ENCODE measurements at places on chromosomes 2 and 18.

DNA sequence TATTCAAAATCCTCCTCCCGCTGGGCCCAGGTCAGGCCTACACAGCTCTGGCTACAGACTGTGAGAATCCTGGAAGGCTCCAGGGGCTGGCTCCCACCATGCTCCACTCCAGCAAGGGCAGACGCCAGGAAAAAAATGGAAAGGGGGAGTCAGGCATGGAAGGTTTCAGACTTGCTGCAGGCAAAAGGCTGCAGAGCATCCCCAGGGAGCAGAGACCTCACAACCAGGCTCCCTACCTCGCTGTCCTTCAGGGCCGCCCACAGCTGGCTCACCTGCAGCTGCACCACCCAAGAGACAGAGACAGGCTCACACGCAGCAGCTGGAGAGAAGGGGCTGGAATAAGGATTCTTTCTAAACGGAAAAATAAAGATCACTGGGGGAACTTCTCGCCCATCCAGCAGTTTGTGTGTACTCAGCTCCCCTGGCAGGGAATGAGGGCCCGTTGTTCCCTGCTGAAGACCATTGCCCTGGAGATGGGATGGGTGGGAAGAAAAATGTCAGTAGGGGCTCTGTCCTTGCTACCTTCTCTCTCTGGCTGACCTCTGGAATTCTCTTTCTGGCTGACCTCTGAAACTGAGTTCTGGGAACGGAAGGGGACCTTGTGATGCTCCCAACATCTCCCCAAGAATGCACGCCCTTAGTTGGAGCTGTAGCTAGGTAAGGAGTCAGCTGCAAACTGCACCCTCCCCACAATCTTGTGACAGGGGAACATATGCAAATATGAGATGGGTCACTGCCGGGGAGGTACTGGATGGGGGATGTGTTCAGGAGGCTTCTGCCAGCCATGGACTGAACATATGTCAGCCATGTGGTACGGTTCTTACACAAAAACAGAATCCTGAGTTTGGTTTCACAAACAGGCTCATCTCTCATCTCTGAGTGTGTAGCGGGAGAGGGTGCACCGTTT is 34.5 kb downstream of the BCL2 start:
- DNase-seq: no peak

- DNase-seq: no peak
Observed at GRCh38 chr18:80109676-80110078, 615 bp downstream of the ADNP2 start.

GRCh38 chr18:10460414-10461018 is 6.1 kb downstream of the APCDD1 start:
- no peak for DNase-seq

GRCh38 chr2:20625491-20626391 is 25.2 kb downstream of the HS1BP3 start:
- no peak for DNase-seq

GRCh38 chr2:57796527-57796926 is 250.1 kb upstream of the VRK2 start:
- no peak for DNase-seq
